ENCODE measurements at places on chromosomes 4 and X. TPM values are rescaled to one million over a fixed set of nuclear protein-coding genes. Genes with fewer than 3 reads are reported as not detected.

CLNK gene
- total RNA-seq, result not detected

MAGEA12 gene
- not detected for total RNA-seq

DNA sequence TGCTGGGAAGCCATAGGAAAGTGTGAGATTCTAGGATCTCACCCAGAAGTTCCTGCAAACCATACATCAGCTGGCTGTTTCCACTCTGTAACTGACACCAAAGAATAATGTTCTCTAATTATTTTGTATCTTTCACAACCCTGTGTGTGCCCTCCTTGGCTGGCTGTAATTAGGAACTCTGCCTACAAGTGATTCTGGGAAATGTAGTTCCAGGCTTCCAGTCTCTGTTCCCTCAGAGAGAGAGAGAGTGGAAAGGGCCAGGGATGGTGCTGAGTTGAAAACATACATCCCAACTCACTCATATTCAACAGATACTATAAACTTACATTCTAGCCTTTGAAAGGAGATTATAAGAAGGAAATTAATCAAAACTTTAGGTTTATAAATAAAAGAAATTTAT lies 57.5 kb upstream of the C1QTNF7 start:
- no peak for DNase-seq

GRCh38 chr4:116531026-116531425 lies 554.4 kb downstream of the TRAM1L1 start:
- no peak for DNase-seq

GRCh38 chr4:56757261-56757746 lies 64.2 kb downstream of the SPINK2 start:
- no peak for DNase-seq
